ENCODE measurements at places on chromosomes 5 and 9. TPM values are rescaled to one million over a fixed set of nuclear protein-coding genes. Genes with fewer than 3 reads are reported as not detected.

GRCh38 chr5:97714424-97714823 is 531.4 kb upstream of the RIOK2 start:
- DNase-seq: no peak

DNA sequence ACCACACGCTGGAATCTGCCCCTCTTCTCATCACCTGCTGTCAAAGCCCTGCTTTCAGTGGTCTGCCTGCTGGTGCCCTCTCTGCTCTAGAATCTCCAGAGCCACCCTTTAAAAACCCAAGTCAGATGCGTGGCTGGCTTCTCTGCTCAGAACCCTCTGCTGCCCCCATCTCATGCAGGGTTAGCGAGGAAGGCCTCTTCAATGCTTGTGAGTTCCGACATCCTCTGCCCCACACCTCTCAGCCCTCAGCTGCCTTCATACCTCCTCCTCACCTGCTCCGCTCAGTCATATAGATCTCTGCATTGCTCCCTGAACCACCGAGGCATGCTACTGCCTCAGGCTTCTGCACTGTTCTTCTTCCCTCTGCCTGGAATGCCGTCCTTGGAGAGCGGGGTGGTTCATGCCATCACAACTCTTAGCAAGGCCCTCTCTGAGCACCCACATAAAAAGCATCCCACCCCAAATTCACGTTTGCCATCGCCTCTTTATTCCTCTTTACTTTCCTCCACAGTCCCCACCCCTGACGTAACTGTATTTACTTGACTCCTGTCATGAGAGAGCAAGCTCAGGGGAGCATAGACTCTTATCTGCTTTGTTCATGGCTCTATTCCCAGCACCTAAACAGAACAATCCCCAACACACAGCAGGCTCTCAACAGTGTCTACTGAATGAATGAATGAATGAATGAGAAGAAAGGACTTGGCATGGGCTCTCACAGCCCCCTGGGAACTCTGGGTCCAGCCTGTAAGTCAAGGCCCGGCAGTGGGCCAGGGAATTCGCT is 10.4 kb downstream of the SHB start:
- peak; percentile 40 for DNase-seq

GRCh38 chr5:1642221-1642620 is 118.5 kb upstream of the LPCAT1 start:
- DNase-seq: no peak

DNA sequence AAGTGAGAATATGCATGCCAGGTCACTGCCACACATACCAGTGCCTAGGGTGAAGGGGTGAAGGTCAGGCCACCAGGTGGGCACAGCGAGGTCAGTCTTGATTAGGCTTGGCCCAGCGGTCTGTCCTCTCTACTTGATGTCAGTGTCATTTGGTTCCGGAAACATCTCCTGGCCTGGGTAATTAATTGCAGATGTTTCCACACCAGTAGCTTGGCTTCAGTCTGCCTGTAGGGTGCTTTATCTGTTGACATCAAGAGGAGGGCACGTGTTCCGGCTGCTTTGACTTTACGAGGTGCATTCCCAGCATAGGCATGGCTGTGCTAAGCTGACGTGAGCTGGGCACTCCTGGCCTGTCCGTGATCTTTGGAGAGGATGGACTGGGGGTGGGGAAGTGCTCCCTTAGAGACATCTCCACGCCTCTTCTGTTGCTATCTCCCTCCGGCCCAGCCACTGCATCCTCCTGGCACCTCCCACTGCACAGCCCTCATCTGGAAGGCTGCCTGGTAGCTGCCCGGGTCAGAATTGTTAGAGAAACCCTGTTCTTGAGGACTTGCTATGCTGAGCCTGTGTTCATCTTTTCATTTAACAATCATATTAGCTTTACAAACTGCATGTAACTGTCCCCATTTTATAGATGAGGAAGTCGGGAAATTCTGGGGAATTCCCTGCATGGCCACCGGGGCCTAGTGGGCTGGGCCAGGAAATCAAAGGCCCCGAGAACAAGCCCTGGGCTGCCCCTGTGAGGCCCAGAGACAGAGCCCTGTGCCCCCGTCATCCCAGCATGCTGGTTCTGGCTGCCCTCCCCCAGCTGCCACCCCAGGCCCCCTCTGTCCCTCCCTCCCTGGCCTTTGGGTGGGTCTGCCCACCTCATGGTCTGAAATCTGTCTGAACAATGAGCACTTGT is 29.1 kb downstream of the JADE2 start:
- no peak for DNase-seq

DNA sequence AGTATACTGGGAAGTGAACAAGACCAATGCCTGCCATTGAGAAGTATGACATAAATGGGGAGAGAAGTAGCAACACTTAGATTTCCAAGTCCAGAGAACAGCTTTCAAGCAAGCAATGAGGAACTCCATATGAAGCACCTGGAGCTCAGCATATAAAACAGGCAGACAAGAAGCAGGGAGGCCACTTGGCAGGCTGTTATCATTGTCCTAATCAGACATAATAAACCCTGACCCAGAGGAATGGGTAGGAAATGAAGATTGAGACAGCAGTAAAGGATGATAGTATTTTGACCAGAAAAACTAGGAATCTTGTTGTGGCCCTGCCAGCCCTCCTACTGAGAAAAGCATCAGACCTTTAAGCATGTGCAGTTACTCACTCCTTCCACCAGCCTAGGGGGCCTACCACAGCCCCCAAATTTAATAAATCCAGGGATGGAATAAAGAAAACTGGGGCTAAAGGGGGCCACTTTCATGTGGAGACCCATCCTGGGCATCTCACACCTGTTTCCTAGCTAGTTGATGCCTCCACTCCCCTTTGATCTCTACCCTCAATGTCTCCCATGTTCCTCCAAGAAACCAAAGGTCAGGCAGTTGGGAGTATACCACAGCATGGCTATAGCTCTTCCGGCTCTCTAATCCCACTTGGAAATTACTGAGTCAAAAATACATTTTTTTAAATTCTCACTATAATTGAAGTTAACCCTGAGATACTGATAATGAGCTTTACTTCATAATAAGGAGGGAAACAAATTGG is 135.1 kb downstream of the SIL1 start:
- no peak for DNase-seq

DNA sequence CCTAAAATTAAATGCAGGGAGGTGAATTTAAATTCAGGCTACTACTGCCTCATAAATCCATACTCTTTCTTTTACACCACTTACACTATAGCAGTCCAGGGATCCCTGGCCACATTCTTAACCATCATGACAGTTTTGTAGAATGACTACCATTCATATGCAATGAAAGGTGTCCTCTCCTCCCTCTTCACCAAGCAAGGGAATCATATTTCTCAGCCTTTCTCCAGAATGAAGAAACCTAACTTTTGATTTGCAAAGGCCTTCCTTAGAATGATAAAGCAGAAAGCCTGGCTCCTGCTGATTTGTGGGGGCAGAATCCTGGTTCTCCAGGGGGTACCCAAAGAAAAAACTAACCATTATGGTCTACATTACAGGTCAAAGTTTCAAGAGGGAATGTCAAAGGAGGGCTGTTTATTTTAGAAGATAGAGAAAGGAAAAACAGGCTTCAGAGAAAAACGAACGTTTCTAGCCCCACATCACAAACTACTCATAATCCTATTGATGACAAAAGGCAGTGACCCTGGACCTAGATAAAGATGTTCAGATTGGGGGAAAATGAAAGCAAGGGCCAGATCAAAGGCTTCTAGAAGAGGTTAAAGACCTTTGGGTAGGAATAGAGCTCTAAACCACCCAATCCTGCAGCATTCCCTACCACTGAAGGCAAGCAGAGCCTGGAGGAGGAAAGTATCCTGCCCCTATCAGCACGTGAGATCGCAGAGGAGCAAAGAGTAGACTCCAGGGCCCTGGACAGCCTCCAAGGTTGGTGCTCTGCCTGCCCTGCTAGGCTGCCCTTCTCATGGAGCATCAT is 11.5 kb downstream of the WNT8A start:
- DNase-seq: no peak

- DNase-seq: no peak
Observed at GRCh38 chr5:103133231-103133630, 13.1 kb downstream of the PPIP5K2 start.

DNA sequence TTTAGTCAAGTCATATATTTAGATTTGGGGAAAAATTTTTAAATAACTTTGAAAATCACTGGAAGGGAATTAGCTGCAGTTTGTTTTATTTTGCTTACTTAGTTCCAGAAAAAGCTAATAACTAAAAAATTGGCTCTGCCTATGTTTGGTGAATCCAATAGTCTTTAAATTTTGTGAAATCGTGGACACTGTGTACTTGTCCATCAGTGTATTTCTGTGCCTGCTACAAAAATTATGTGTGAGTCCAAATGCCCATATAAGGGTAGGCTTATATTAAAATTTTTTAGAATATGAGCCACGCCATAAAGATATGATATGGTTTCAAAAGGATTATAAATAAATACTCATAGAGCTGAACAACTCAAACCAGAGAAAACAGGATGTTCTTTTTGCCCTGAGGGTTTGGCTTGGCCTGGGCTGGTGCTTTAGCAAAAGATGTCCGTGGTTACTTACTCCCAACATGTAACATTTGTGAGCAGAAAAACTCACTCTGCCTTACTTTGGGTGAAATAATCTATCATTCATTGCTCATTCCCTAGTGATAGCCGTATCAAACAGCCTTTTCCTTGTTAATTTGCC is 133.2 kb upstream of the PRLR start:
- DNase-seq: no peak

DNA sequence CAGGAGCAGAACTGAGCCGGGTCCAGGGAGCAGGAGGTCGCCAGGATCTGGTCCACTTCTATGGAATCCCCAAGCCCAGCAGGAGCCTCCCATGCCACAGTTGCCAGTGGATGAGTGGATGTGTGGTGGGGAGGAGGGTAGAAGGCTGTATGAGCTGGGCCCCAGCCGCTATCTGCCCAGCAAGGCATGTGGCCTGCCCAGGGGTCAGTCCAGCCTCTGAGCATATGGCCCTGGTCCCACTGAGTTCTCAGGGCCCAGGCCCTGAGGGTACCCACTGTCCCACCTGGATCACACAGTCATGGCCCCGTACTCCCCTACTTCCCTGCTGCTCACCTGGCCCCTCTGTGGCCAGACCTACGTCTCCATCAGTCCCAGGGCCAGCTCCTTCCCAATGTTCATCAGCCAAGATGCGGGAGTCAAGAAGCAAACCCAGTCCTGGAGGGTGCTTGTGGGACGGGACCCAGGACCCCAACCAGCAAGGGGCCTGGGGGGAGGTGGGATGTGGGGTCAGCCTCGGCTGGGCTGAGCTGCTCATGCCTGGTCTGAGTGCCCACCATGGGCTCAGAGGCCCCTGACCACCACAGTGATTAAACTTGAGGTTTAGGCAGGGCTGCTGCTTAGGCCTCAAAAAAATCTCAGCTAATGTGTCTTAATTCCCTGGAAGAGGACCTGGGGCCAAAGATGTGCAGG is 152.7 kb downstream of the COL23A1 start:
- DNase-seq: no peak

- peak; percentile 4 for DNase-seq
Observed at GRCh38 chr5:64497386-64497785, 8.4 kb upstream of the RGS7BP start.

DNA sequence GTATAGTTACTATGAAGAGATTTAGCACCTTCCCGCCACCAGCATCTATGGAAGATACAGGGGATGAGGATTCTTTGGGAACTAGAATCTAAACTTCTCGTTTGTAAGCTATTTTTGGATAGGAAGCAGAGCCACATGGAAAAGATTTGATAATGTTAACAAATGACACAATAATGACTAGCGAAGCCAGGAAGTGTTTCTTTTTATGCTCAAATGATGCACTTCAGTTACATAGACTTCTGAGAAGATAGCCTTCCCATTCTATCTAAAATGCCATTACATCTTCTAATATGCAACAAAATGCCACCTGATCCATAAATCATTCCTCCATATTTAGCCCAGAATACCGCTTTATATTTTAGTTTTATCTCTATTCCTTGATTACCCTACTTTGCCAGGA is 17.0 kb upstream of the TNC start:
- no peak for DNase-seq

DNA sequence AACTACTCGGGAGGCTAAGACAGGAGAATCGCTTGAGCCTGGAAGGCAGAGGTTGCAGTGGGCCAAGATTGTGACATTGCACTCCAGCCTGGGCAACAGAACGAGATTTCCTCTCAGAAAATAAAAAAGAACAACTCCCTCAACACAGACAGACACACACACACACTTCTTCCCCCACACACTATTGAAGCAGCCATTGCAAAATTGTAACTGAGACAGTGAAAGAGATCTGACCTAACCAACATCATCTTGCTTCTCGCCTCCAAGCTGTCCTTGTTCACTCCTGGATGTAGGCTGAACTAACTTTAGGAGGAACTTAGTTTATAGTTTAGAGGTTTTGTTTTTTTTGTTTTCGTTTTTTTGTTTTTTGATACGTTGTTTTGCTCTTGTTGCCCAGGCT is 13.0 kb upstream of the PLIN2 start:
- no peak for DNase-seq

GRCh38 chr5:141742866-141743851 is 61.1 kb upstream of the ARAP3 start:
- peak; percentile 78 for DNase-seq

DNA sequence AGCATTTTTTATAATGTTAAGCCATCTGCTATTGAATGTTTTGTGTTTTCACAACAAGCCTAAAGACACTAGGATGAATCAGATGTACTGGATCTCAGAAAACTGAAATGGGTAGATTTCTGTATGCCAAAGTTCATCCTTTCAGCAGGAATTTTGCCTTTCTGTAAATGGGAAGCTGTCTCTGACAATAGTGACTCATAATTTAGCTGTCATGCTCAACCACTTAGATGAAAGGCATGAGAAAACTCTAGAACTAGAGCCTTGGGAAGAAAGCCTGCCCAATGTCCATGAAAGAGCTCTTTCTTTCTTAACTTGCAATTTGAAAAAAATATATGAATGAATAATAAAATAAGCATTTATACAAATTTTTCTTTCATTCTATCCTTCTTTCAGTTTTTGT is 616.0 kb upstream of the EDIL3 start:
- DNase-seq: no peak

DNA sequence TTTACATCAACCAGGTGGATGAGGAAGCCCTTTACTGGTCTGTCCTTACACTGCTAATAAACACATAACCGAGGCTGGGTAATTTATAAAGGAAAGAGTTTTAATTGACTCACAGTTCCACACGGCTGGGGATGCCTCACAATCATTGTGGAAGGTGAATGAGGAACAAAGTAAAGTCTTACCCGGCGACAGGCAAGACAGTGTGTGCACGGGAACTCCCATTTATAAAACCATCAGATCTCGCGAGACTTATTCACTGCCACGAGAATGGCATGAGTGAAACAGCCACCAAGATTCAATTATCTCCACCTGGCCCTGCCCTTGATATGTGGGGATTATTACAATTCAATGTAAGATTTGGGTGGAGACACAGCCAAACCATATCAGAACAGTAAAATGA is 67.3 kb upstream of the GRAMD2B start:
- no peak for DNase-seq

GRCh38 chr5:36232533-36232932 is 9.2 kb downstream of the NADK2 start:
- no peak for DNase-seq

GRCh38 chr9:13443346-13444244 is 164.1 kb upstream of the MPDZ start:
- no peak for DNase-seq

GRCh38 chr5:77558266-77558665 is 66.2 kb upstream of the WDR41 start:
- DNase-seq: no peak

- peak; percentile 9 for DNase-seq
Observed at GRCh38 chr9:95336281-95336680, 18.8 kb upstream of the FANCC start.

Gene FGD3
- total RNA-seq: 1.3 TPM

Gene SCGB3A2
- not detected for total RNA-seq

Gene WNT8A
- total RNA-seq: not detected

Gene SLCO6A1
- not detected for total RNA-seq

All from cardiac muscle cell (in vitro differentiated cells and primary cell).